ENCODE measurements at places on chromosomes 6 and 20.

DNA sequence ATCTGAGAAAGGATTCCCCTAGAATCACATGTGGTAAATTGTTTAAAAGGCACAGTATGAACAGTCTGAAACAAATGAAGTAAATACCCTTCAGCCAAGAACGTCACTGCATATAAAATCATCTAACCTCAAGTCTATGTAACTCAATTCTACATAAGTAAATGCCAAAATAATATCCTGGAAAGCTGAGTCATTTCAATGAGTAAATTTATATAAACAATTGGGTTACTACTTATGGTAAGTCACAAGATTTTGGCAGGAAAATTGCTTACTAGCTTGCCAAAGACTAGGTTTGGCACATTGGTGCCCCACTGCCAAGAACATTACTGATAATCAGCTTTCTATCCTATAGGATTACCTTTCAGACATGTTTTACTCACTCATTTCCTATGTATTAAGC, 8.4 kb downstream of the GMDS start:
- no peak for DNase-seq

DNA sequence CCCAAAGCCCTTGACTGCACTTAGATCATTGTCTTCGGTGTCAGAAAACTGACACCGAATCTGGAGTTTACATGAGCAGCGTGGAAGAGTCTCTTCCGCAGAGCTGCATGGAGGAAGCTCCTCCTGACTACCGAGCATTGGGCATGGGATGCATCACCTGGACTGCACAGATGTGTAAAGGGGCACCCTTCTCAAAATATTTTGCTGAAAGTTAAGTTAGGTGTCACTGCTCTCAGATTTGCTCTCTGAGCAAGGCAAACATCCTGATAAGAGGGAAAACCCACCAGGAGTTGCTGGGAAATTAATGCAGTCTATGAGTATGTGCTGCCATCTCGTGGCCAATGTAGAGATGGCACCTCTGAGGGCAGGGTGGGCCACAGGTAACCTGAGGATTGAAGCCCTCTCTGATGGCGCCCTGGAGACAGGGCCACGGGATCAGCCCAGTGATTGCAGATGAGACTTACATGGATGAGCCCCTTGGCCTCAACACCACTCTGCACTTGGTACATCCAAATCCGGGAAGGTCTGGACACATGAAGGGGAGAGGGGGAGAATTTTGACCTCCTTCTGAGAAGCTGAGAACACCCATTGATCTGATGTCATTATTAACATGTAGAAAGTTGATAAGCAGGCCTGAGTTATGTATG, 129.9 kb downstream of the LPA start:
- peak; percentile 50 for DNase-seq

- no peak for DNase-seq
These were observed 714.6 kb downstream of the CD109 start for GRCh38 chr6:74410630-74411029.

GRCh38 chr6:33579828-33580714, at the start of gene BAK1:
BAK1 (minus strand) TSS chr6:33580276; CDS start chr6:33577604, 2,672 bp downstream.
- peak; percentile 76 for DNase-seq

DNA sequence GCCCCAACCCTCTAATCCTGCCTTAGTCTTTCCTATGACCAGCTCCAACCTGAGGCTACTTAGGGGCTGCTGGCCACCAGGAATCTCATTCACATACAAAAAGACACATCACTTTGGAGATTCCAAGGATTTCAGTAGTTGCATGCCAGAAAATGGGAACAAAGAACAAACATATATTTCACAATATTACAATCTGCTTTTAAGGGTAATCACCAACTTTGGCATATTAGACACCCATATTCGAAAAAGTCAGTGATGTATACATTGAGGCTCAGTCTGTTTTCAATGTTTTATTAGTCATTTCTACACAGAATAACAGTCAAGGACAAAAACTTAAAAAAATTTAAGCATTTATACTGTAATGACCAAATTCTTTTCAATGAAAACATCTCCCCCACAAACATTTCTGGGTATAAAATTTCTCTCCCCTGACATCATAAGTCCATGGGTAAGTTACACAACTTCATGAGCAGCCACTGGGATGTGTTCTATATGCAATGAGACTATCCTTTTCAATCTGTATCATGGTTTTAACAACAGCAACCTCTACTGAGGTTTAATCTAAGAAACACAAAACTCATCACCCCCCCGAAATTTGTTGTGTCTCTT, 103.5 kb downstream of the MAP7 start:
- DNase-seq = no peak
